Left renal cortex interstitium (tissue), 4 donors: ENCODE measurements at places on chromosomes 3 and 15. TPM values are rescaled to one million over a fixed set of nuclear protein-coding genes. Genes with fewer than 3 reads are reported as not detected.

Gene SYNPR
- polyA plus RNA-seq: not detected

Gene CCDC191
- polyA plus RNA-seq: 11.6 TPM

Gene ACVR2B
- 13.2 TPM for polyA plus RNA-seq

Gene CCR3
- polyA plus RNA-seq: not detected

Gene ZBBX
- 4.1 TPM for polyA plus RNA-seq

Gene ARHGAP31
- polyA plus RNA-seq: 10.8 TPM

Gene SLC27A2
- polyA plus RNA-seq: 43.2 TPM
